ENCODE measurements at places on chromosomes 5 and 9.
A peak's percentile ranks its signal among the peaks of the same experiment; 100 is the strongest.

DNA sequence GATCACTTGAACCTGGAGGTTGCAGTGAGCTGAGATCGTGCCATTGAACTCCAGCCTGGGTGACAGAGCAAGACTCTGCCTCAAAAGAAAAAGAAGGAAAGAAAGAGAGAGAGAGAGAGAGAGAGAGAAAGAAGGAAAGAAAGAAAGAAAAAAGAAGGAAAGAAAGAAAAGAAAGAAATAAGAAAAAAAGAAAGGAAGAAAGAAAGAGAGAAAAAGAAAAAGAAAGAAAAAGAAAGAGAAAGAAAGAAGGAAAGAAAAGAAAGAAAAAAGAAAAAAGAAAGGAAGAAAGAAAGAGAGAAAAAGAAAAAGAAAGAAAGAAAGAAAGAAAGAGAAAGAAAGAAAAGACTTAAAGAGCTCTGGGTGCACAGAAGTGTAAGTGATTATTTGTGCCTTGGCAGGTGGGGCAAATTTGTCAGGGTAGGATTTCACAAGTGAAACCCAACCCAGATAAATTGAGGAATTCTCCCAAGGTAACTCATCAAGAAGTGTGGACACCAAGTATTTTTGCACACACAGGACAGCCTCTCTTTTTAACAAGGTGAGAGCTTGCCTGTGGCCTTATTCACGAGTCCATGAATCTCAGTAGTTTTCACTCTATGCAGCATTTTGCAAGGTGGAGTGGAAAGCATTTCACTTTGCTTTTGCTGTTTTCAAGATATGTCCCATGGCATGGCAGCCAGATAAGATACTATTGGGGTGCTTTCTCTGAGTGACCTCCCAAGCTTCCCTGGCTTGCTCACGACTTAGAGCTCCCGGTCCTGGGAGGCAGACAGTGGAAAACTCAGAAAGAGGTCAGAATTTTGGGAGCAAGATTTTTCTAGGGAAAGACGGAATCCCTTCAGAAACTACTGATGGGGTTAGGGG, 57.8 kb downstream of the C9orf153 start:
- DNase-seq = no peak

GRCh38 chr5:99815-100214, 7.8 kb downstream of the PLEKHG4B start:
- DNase-seq = no peak

- DNase-seq = peak; percentile 57
Measured at GRCh38 chr9:89675058-89675742, 70.4 kb downstream of the GADD45G start.

- DNase-seq = no peak
Measured at GRCh38 chr5:33105521-33105941, 335.2 kb upstream of the TARS1 start.

- no peak for DNase-seq
Measured at GRCh38 chr9:116062206-116062550, 91.4 kb upstream of the PAPPA start.
